Left colon (tissue), 2 donors: ENCODE measurements at places on chromosomes 5 and 9. TPM values are rescaled to one million over a fixed set of nuclear protein-coding genes. Genes with fewer than 3 reads are reported as not detected.

CER1 gene
- not detected for total RNA-seq

DNA sequence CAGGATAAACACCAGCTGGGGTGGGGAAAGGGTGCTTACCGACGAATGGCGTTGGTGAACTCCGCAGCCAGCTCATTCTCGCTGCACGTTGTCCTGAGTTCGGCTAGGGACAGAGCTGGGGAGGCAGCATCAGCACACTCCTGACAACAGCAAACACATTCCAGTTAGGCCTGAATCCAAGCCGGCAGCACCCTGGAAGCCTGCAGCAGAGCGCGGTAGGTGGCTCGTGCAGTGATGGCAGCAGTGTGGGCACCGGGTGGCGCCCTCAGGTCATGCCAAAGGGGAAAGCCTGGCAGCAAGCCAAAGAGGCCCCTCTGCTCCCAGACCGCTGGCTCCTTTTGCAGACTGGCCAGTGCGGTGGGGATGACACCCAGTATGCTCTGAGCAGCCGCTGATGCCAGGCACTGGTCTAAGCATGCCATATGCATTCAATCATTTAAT, 66.9 kb downstream of the DCP2 start:
- no peak for DNase-seq

GRCh38 chr9:95502248-95502647, 14.5 kb downstream of the PTCH1 start:
- no peak for DNase-seq

CTXN3 gene
- total RNA-seq = not detected

- DNase-seq = no peak
These were observed 26.8 kb upstream of the NAA35 start for GRCh38 chr9:85914108-85914507.

SLC22A4 gene
- 7.3 TPM for total RNA-seq

DNA sequence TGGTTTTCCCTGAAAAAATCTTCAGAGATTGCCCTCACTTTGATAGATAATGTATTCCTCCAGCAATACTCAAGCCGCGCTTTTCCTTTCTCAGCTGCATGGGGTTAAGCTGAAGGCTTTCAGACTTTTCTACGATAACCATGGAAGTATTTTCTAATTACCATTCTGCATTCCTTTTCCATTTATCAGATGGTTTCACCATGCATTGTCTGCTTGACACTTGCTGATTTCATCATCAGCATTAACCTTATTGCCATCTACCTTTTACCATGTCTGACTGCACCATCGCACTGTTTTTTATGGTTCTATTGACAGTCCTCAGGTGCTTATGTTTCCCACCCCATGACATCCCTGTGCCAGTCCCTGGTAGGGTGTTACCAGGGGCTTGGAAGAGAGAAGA, 91.6 kb downstream of the DMAC1 start:
- DNase-seq = no peak

GLRA1 gene
- not detected for total RNA-seq

GRCh38 chr5:168669156-168669555, 90.0 kb upstream of the PANK3 start:
- no peak for DNase-seq
